ENCODE measurements at places on chromosomes 6 and 20.

- no peak for DNase-seq
Measured at GRCh38 chr20:2353231-2353630, 27.5 kb upstream of the TGM6 start.

DNA sequence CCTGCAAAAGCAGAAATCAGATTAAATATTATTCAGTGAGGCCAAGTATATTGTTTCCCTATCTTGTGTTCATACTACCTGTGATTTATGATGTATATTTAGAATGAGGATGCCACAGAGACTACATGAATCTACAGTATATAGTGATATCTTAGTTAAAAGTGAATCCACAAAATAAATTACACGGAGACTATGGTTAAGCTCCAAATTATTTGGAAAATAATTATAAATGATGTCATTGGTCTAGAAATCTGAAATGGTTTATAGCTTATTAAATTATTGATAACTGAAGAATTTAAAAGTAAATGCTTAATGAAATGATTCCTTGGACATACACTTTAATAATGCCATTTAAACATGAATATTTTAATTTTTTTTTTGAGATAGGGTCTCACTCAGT is 4.2 kb upstream of the USP45 start:
- DNase-seq: no peak

DNA sequence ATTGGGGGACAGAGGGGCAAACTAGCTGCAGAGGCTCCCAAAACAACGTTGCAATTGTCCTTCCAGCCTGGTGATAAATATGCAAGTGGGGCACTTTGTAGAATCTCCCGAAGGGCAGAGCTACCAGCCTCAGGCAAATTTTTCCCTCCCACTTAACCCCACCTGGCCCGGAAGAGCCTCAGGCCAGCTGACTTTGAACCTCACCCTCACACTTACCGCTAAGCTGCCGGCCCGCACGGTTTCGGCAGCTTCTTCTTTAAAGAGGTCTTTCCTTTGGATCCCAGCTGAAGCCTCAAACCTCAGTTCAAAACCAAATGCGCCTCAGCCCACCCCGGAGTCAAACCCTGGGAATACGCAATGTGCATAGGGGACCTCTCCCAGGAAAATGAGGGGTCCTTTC is 2.5 kb downstream of the OVOL2 start:
- no peak for DNase-seq

DNA sequence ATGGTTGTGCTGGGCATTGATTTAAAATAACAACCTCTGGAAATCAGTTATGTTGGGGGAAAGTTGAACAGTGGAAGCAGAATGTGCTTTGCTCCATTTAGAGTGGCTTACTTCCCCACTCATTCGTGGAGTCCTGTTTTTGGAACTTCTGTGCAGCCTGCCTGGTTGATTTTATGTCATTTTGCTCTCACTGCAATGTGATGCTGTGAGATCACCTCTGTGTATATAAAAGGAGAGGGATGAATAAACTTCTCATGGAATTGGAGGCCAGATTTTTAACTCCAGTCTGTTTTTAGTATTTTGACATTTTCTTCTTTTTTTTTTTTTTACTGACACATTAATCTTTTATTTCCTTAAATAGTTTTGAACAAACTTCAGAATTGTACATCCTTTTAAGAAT is 139.0 kb downstream of the FNDC1 start:
- no peak for DNase-seq

DNA sequence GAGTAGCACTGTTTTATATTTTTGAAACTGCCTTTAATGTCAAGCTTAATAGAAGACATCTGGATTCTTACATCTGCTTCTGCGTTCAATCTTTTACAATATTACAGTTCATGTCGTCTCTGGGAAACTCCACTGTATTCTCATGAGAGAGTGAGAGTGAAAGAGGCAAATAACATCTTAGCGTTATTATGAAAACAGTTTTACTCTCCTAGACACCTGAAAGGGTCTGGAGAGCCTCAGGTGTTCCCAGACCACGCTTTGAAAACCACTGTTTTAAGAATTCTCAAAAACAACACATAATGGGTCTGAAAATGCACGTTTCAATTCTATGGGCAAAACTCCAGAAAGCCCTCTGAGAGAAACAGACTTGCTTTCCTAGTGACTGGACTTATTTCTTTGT is 63.3 kb downstream of the ARHGAP18 start:
- no peak for DNase-seq

DNA sequence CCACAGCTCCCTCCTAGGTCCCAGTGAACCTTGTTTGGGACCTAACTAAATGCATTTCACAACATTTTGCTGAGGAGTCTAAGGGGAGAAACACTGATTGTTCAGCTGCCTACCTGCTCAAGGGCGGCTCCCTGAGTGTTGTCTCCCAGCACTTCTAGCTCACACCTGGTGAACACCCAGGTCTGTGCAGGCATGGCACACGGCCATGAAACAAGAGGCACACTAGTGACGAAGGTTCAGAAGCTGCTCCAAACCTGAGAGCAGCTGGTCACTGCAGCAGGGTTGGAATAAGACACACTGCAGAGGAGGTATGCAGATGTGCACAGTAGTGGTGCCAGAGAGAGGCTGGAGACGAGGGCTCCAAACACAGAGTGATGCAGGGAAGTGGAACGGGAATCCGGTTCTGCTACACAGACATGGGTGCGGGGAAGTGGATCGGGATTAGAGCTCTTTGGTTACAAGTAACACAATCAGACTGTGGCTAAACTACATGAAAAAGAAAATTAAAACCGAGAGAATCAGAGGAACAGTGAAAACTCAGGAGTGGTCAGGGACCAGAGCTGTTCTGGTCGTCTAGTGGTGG is 486.1 kb upstream of the CDH4 start:
- no peak for DNase-seq

DNA sequence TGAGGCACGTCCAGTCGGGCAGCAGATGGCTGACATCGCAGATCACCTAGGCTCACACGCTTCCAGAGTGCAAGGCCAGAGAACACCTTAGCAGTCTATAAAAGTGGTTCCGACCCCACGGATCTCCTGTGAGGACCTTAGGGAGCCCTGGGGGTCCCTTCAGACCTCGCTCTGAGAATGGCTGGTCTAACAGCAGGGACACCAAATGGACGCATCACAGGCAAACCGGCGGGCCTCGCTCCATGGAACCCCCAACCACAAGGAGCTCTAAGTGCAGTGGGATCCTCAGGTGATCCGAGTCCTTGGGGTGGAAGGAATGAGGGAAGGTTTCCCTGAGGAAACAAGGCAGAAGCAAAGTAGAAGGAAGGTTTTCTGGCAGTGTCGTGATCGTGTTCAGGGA is 135.4 kb downstream of the SMOC2 start:
- no peak for DNase-seq

DNA sequence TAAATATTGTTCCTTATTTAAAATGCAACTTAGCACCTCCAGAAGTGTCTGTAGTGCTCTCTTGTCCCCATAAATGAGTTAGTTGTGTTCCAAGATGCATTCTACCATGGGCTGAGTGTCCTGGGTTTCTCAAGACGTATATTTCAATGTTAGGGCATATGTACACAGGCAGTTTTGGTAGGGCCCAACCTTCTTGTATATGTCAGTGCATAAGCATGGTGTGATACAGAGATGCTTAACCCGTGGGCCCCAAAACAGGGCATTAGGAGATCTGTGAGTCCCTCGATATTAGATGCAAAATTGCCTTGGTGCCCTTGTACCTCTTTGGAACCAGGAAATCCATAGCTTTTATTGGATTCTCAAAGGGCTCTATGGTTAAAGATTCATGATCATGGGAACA is 91.5 kb upstream of the HIVEP1 start:
- DNase-seq: no peak

GRCh38 chr6:3454273-3455010 is 2.4 kb downstream of the SLC22A23 start:
- DNase-seq: no peak
